Neuronal stem cell (in vitro differentiated cells): ENCODE measurements at places on chromosomes 12 and 14.

DNA sequence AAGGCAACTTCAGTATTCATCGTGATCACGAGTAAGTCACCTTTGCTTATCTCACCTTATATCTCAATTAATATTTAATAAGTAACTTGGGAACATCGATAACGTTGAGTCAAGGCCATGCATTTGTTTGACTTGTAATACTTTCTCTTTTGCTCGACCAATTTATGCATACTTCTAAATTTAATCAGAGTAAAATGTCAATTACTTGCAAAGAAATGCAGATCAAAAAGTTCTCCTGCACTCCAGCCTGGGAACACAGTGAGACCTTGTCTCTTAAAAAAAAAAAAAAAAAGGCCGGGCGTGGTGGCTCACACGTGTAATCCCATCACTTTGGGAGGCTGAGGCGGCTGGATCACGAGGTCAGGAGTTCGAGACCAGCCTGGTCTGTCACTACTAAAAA lies 11.8 kb upstream of the HIP1R start:
- H3K4me1 ChIP-seq = peaks cover 6% of the 10 kb centered on the region
- H3K27ac ChIP-seq = no peak overlapping the region
- H3K27me3 ChIP-seq = no peaks in the 10 kb centered on the region
- H3K36me3 ChIP-seq = no peaks in the 10 kb centered on the region

DNA sequence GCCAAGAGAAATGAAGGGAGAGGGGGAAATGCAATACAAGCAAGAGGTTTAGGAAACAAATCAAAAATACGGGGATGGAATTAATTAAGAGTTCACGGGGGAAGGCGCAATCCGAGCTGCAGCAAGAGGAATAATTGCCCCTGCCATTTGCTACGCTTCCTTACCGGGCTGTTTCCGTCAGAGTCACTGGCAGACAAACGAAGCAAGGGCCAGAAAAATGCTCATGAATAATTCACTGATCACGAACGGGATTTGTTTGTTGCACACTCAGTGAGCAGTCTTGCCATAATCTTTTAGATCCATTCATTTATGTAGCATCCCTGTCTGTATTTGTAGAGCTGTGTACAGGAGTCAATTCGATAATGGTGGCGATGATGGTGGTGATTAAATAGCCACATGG lies 39.0 kb downstream of the PLXNC1 start:
- H3K36me3 ChIP-seq = no peaks in the 10 kb centered on the region
- peak overlapping the region; percentile 62 for H3K27ac ChIP-seq
- H3K4me1 ChIP-seq = peaks cover 17% of the 10 kb centered on the region
- H3K27me3 ChIP-seq = no peaks in the 10 kb centered on the region
- no peak for DNase-seq
- no peak overlapping the region for H3K4me3 ChIP-seq

DNA sequence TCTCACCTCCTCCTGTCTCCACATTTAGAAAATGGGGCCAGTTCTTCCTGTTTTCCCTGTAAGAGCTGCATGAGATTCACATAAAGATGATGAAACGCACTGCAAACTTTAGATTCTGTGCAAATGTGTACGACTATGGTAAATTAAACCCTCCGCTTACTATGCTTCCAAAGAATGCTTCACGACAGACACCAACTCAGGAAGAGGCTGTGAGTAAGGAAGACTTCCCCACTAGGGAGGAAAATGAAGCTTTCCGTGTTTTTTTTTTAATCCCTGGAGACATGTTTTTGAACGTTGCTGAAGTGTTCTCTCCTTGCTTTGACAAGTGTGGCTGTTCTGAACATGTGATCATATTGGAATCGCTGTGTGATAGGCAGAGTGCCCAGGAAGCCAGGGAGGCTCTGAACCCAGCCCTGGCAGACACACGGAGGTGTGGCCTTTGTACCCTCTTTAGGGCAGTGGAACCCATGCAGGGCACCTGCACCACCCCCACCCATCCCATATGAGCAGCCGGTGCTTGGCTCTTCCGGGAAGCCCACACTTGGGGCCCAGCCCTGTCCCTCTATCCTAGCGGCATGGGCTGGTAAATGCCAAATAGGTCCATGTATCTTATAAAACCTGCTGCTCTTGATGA lies 7.5 kb upstream of the SYNE3 start:
- H3K27ac ChIP-seq = no peak overlapping the region
- peaks cover 1% of the 10 kb centered on the region for H3K4me1 ChIP-seq
- no peak overlapping the region for H3K4me3 ChIP-seq
- no peaks in the 10 kb centered on the region for H3K27me3 ChIP-seq
- no peaks in the 10 kb centered on the region for H3K36me3 ChIP-seq
- no peak for DNase-seq

- no peaks in the 10 kb centered on the region for H3K27me3 ChIP-seq
Measured at GRCh38 chr14:90720832-90721231, 95.4 kb downstream of the TTC7B start.

GRCh38 chr12:40775661-40776060 lies 83.4 kb downstream of the CNTN1 start:
- no peaks in the 10 kb centered on the region for H3K27me3 ChIP-seq
- no peak overlapping the region for H3K4me3 ChIP-seq
- no peak for DNase-seq

DNA sequence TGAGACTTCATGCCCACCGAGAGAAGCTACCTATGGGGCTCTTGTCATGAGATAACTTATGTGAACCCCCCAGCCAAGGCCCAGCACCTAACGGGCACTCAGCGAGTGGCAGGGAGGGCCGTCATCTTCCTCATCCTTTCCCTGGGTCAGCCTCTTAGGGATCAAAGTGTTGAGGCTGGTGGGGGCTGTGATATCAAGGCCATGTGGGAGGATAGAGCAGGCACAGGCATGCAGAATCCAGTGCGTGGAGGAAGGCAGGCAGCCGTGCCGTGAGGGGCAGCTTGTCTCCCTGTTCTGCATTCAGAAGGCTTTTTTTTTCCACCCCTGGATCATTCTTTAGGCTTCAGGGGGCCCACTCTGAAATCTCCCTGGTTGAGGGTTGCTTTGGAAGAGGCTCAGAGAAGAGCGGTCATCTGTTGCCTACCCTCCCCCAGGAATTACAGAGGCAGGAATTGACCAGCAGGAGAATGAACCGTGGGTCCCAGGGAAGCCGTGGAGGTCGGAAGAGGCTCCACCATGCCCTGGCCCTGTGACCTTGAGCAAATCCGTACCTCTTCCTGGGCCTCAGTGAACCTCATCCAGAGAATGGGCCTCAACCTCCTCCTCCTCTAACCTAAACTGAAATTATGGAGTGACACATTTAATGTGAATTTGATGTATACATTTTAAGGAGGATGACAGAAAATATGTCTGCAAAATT lies 62.8 kb downstream of the BEGAIN start:
- no peak for DNase-seq
- H3K27me3 ChIP-seq = no peaks in the 10 kb centered on the region
- H3K27ac ChIP-seq = no peak overlapping the region
- peaks cover 10% of the 10 kb centered on the region for H3K4me1 ChIP-seq
- H3K4me3 ChIP-seq = no peak overlapping the region

- no peak for DNase-seq
- H3K36me3 ChIP-seq = no peaks in the 10 kb centered on the region
- no peaks in the 10 kb centered on the region for H3K4me1 ChIP-seq
- no peak overlapping the region for H3K27ac ChIP-seq
- H3K27me3 ChIP-seq = no peaks in the 10 kb centered on the region
Measured at GRCh38 chr12:87847147-87847546, 182.1 kb downstream of the C12orf50 start.

- no peaks in the 10 kb centered on the region for H3K27me3 ChIP-seq
- H3K4me1 ChIP-seq = peaks cover 15% of the 10 kb centered on the region
- peak; percentile 87 for DNase-seq
Measured at GRCh38 chr12:95083938-95084337, 10.5 kb upstream of the NR2C1 start.

DNA sequence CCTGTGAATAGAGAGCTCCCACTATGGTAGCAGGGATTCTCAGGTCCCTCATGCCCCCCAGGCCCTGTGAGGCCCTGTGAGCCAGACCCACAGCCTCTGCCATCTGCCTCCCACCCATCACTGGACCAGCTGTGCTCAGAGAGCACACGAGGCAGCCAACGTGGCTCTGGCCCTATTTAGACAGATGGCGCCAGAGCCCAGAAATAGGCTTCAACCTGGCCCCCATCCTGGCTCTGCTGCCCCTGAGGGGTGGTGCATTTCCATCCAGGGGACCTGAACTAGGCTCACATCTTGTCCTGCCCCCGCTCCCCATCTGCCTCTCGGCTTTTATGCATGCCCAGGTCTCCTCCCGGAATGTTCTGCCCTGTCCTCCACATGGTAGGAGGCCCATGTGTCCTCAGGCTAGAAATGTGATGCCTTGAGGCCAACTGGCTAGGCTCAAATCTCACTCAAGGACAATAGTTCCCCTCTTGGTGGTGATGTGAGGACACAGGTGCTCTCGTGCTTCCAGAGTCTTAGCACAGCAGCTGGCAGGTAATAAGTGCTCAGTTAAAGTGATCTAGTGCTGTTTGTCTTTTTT lies 18.9 kb downstream of the TMEM63C start:
- peaks cover 10% of the 10 kb centered on the region for H3K4me1 ChIP-seq
- no peak for DNase-seq
- no peaks in the 10 kb centered on the region for H3K27me3 ChIP-seq
- H3K27ac ChIP-seq = no peak overlapping the region
- H3K36me3 ChIP-seq = no peaks in the 10 kb centered on the region
- H3K4me3 ChIP-seq = no peak overlapping the region

GRCh38 chr12:6921996-6922946 lies 5.5 kb upstream of the ATN1 start:
- no peak for DNase-seq
- H3K4me1 ChIP-seq = peaks cover 38% of the 10 kb centered on the region
- H3K36me3 ChIP-seq = peaks cover 41% of the 10 kb centered on the region
- no peak overlapping the region for H3K27ac ChIP-seq
- no peaks in the 10 kb centered on the region for H3K27me3 ChIP-seq
- H3K4me3 ChIP-seq = no peak overlapping the region

DNA sequence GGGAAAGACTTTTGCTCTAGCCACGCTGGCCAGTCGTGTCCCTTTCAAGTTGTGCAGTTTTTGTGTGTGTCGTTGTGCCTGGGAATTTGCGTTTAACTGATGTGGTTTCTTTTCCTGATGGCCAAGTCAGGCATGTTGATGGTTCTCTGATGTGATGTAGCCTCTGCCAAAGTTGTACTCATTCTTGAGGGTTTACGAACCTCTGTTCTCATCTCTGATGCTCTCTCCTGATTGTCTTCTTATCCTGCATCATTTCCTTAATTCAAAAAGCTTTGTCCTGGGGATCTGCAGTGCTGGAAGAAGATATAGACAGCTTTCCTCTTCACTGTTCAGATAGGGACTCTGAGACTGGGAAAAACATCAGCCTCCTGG lies 25.4 kb downstream of the CD9 start:
- H3K4me3 ChIP-seq = no peak overlapping the region
- peaks cover 53% of the 10 kb centered on the region for H3K4me1 ChIP-seq
- no peaks in the 10 kb centered on the region for H3K36me3 ChIP-seq
- H3K27ac ChIP-seq = no peak overlapping the region
- H3K27me3 ChIP-seq = no peaks in the 10 kb centered on the region

GRCh38 chr14:66238969-66239368 lies 247.2 kb upstream of the CCDC196 start:
- no peaks in the 10 kb centered on the region for H3K27me3 ChIP-seq
- no peaks in the 10 kb centered on the region for H3K36me3 ChIP-seq
- H3K4me1 ChIP-seq = peaks cover 5% of the 10 kb centered on the region
- no peak for DNase-seq
- no peak overlapping the region for H3K4me3 ChIP-seq

DNA sequence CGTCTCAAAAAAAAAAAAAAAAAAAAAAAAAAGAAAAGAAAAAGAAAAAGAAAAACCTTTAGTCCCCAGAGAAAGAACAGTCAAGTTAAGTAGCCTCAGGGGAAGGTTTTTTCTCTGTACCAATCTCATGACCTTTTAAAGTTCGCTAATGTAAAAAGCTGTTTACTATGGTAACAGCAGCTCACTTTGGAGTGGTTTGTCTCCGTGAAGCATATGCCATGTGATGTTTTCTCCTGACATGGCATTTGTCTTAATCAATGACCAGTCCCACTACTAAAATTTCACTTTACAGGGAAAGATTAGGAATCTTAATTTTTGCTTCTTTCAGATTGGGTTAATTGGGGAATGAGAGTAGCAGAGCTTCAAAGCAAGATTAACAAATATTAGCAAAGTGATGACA lies 4.3 kb downstream of the RNF212B start:
- H3K4me3 ChIP-seq = no peak overlapping the region
- no peaks in the 10 kb centered on the region for H3K27me3 ChIP-seq
- H3K27ac ChIP-seq = no peak overlapping the region

DNA sequence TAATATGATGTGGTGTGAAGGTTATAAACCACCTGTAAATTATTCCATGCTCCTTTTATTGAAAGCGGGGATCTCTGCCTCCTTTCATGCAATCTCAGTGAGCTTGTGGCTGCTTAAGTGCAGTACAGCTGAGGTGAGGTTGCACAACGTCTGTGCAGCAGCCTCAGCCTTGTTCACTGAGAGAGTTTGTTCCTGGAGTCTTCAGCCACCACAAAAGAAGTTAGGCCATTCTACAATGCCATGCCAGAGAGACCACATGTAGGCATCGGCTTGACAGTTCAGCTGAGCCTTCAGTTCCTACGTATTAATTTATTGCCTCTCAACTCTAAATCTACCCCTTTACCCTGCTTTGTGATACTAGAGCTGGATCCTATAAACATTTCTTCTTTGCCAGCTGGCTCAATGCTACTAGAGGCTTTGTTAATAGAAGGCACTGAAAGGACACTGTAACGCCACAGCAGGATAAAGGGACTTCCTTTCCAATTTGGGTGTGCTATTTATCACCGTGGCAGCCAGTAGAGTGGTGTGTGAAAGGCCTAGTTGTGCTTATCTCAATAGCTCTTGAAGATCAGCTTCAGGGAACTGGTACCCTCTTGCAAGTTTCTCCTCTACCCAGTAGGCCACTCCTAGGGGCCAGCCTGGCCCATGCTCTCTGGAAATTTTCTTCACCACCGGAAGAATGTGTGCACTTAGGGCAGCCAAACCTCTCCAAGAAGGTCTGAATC lies 337.7 kb downstream of the IPO8 start:
- no peaks in the 10 kb centered on the region for H3K4me1 ChIP-seq
- H3K27me3 ChIP-seq = no peaks in the 10 kb centered on the region
- H3K4me3 ChIP-seq = no peak overlapping the region
- no peak for DNase-seq

DNA sequence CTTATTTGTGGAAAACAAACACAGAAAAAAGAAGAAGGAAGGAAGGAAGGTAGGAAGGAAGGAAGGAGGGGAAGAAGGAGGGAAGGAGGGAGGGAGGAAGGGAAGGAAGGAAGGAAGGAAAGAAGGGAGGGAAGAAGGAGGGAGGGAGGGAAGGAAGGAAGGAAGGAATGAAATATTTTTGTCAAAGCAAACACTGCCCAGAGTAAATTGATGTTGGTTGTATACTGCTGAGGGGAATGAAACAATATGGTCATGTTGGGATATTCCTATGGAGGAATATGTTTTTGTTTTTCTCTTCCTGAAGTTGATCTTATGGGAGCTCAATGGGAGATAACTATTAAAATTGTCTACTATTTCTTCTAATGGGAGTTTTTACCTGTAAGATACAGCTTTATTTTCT lies 717.5 kb upstream of the LRFN5 start:
- H3K27me3 ChIP-seq = no peaks in the 10 kb centered on the region
- H3K27ac ChIP-seq = no peak overlapping the region
- H3K4me3 ChIP-seq = no peak overlapping the region
- H3K36me3 ChIP-seq = no peaks in the 10 kb centered on the region
- H3K4me1 ChIP-seq = no peaks in the 10 kb centered on the region
